ENCODE measurements at places on chromosomes 5 and 9. TPM values are rescaled to one million over a fixed set of nuclear protein-coding genes. Genes with fewer than 3 reads are reported as not detected.

DNA sequence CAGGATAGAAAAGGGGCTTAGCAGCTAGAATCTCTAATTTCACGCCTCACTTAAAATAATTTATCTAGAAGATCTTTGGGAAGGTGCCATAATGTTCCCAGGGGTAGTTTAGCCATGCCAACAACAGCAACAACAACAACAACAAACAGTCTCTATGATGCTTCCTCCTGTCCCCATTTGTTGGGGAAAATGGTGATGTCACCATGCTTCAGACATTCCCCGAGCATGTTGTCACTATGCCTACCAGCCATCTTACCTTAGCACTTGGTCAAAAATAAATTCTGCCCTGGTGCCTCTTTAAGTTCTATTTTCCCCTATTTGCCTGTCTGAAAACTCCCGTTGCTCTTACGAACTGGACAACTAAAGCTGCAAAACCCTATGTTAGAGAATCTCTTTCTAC, 76.6 kb downstream of the KCNN2 start:
- DNase-seq, result no peak

Gene CLTB
- 84.7 TPM for total RNA-seq

- no peak for DNase-seq
These were observed 54.8 kb downstream of the SLC22A5 start for GRCh38 chr5:132424167-132424880.

Gene ZNF474
- 1.0 TPM for total RNA-seq

Gene HTR4
- total RNA-seq, result not detected

DNA sequence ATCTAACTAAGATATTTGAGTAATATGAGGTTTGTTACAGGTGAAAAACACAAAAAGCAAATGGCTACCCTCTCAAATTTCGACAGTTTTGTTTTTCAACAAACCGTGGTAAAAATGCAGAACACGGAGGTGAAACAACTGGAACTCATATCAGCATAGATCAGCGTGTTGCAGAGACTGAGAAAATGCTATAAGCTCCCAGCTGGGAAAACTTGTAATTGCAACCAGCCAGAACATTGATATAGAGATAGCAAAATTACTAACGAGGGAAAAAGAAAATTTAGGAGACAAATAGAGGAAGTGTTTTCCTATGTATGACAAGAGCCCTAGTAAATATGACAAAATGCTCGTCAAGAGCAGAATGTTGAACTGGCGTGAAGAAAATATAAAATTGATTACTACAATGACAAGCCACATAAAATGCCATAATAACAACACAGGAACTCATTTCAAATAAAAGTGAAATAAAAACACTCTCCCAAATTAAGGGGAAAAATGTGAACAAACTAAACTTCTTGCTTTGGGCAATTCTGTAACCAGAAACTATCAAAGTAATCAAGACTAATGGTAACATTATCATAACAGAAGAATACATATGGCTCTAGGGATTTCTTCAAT, 1989.8 kb downstream of the EFNA5 start:
- no peak for DNase-seq

Gene ISOC1
- total RNA-seq, result 35.7 TPM

Gene SH3PXD2B
- total RNA-seq, result 24.0 TPM

Gene EDIL3
- 11.3 TPM for total RNA-seq

DNA sequence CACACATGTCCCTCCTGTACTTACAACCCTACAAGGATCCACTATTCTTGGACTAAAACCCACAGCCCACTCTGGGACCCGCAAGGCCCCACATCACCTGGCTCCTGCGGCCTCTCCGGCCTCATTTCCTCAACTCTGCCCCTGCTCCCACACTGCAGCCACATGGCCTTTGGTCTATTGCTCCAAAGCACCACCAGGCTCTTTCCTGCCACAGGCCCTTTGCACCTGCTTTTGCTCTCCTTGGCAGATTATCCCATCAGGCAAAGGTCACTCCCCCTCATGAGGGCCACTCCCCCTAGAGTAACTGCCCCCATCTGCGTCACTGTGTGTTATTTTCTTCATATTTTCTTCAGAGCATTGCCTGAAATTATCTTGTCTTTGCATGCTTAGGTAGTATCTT, 26.1 kb upstream of the CPLX2 start:
- DNase-seq, result no peak

Gene IRX1
- 1.6 TPM for total RNA-seq

GRCh38 chr5:64147849-64148441, 17.7 kb upstream of the RNF180 start:
- DNase-seq, result peak; percentile 69

GRCh38 chr5:122639864-122640263, 135.0 kb upstream of the SNX2 start:
- DNase-seq, result no peak

DNA sequence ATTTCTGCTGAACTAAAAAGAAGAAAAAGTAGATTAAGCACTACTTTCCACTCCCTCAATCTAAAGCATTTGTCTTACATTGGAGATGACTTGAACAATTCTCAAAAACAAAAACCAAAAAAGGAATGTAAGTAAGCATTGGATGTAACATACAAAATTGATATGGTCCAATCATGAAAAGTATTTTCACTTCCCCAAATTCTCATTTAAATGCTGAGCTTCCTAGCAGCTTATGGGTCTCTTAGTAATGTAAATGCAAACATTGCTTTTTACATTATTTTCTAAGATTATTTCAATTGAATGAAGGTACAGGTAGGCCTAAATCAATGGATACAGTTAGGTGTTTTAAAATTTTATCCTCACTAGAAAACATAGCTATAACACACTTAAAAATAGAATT, 20.0 kb downstream of the ANKH start:
- no peak for DNase-seq

Gene FCN2
- not detected for total RNA-seq

Gene DEPDC1B
- total RNA-seq, result 10.5 TPM

- DNase-seq, result peak; percentile 7
These were observed 110.0 kb upstream of the DMAC1 start for GRCh38 chr9:7909537-7909936.

Gene SOX30
- total RNA-seq, result 0.10 TPM

Gene AIF1L
- 19.1 TPM for total RNA-seq

GRCh38 chr5:110087829-110088228, 398.1 kb downstream of the MAN2A1 start:
- peak; percentile 19 for DNase-seq

DNA sequence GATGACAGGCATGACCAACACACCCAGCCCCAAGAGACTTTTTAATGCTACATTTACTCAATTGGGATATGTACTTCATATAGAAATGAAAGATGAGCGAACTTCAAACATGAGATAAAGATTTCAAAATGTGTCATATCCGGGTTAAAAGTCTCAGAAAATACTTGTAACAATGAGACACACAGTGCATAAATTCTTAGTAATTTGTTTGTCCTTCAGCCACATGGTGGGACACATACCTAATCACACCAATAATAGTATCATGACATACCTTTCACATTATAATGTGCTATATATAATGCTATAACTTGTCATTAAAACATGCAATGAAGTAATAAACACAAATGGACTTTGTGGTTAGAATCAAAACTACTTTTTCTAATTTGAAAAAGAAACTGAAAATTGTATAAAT, 204.7 kb upstream of the RFX3 start:
- DNase-seq, result no peak

- peak; percentile 68 for DNase-seq
These were observed 38.0 kb upstream of the TENT2 start for GRCh38 chr5:79573983-79574890.

Gene PTGER4
- 14.0 TPM for total RNA-seq

GRCh38 chr9:79562749-79563386, 8.9 kb upstream of the TLE4 start:
- DNase-seq, result no peak

- DNase-seq, result no peak
These were observed 43.2 kb downstream of the TMEM167A start for GRCh38 chr5:83034036-83034435.

Gene PLCXD3
- total RNA-seq, result under 0.01 TPM

Gene GMCL2
- not detected for total RNA-seq

DNA sequence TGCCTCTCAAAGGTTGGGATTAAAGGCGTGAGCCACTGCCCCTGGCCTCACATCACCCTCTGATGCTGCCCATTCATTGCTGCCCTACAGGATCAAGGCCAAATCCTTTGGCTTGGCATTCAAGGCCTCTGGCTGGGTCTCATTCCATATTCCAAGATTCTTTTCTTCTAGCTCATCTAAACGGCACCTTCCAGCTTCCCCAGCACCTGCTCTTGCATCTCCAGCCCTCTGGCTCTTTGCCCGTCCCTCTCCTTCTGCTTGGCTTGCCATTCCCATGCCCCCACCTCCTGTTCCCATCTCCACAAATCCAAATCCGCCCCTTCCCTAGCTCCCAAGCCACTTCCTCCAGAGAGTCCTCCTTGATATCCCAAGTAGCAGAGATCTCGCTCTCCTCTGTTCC, 33.1 kb downstream of the CORO2A start:
- no peak for DNase-seq

DNA sequence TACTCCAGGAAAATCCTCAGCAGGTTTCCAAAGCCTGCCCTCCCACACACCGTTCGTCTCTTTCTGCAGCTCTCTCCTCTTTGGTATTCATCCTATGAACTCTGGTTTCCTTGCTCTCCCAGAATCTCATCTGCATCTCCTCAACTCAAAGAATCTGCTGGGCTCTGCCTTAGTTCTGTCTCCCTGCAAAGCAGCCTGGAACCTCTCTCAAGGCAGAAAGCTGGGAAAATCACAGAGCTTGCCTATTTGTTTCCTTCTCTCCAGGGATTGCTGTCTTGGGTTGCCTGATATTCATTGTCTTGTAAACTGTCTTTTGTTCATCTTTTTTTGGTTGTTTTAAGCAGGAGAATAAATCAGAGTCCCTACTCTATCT, 5.3 kb upstream of the ERAP2 start:
- DNase-seq, result no peak

GRCh38 chr5:15254607-15255006, 245.4 kb upstream of the FBXL7 start:
- no peak for DNase-seq

DNA sequence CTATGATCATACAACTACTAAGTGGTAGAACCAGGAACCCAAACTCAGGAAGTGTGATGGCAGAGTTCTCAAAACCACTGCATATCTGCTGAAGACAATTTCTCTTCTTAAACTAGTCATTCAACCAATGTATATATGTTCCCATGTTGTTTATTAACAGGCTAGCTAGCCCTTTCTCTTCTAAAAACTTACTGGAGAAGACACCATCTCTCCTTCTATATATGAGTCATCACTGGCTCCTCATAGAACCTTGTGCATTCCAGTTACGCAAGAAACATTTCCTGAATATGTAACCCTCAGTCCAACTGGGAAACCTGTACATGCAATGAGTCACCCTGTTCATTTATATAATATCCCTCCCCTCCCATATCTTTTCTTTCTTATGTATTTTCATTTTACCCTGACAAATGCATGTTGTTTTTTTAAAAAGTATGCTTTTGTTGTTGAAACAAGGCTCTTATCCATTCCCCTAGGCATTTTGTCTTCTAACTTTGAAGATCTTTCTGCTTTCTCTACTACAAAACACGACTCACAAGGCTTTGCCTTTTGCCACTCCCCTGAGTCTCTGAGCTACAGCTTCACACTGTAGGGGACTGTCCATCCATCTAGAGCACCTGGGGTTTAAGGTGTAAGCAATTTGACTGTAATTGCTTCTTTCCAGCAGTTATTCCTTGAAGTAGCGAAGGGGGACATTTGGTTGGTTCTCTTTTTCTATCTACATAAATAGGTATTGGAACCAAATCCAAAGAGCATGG, 119.5 kb downstream of the ANXA1 start:
- DNase-seq, result no peak

DNA sequence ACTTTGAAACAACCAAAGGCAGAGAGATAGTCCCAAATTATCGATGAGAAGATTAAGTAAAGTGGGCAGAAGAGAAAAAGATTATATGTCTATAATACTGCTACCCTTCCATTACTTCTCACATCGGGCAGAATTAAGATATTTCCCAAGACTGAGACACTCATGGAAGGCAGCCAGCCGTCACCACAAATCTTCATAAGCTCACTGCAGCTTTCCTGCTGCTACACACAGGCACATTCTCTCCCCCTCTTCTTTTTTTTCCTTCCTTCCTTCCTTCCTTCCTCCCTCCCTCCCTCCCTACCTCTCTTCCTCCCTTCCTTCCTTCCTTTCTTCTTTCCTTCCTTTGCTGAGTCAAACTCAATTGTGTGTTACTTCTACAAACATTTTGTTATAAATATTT, 58.7 kb upstream of the SPATA31C2 start:
- peak; percentile 45 for DNase-seq

Gene SPINK4
- total RNA-seq, result not detected

GRCh38 chr5:43049236-43049635, 9.1 kb upstream of the ANXA2R start:
- DNase-seq, result no peak

Gene PKN3
- 5.9 TPM for total RNA-seq

DNA sequence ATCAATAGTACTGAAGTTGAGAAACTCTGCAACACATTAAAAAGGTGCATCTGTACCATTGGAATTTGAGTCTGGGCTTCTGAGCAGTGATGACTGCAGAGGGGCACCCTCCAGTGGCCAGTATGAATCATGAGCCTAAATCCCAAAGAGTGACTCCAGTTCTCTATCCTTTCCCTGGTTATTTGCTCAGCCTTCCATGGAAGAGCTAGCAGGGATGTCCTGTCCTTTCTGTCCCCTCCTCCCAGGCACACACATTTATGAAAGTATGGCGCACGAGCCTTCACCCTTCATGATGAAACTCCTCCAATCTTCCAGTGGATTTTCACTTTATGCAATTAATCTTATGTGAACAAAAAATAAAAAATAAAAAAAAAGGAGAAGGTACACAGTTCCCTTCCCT, 81.0 kb downstream of the ESM1 start:
- peak; percentile 49 for DNase-seq

Gene UHRF2
- 76.3 TPM for total RNA-seq

Gene RNF224
- total RNA-seq, result not detected

- DNase-seq, result peak; percentile 63
These were observed 25.0 kb downstream of the STOM start for GRCh38 chr9:121345070-121345469.

DNA sequence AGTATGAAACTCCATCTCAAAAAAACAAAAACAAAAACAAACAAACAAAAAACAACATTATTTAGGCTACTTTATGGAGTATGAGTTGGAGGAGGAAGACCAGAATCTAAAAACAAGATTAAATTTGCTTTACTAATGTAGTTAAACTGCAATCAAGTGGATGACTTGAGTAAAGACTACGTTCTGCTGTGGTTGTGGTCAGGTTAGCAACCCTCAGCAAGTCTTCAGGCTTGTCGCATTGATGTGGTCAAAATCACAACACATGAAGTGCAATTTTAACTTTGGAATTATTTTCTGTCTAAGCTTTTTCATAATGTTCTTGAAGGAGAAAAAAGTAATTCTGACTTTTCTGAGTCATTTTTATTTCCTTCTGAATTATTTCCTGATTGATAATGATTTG, 43.1 kb downstream of the PDE6A start:
- DNase-seq, result no peak

Gene TTC23L
- total RNA-seq, result not detected

Gene SLC25A48
- 1.9 TPM for total RNA-seq

Gene TPPP
- 10.5 TPM for total RNA-seq

GRCh38 chr5:119470851-119471451, 18.7 kb downstream of the HSD17B4 start:
- peak; percentile 45 for DNase-seq

DNA sequence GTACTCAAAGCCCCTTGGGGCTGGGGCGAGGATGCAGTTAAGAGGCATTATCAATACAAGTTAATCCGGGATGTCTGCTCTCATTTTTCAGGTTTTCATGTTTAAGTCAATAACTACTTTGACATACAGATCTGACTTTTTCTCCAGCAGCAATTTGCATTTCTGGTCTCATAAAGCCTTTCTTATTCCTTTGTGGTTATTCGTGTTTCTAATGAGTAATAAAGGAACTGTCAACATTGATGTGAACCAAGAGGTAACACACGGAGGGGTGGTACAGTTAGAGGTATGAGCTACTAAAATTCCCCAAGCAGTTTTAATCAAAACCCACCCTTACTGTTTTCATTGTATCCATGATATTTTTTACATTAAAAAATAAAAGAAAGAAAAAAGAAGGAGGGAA, 138.0 kb upstream of the NFIB start:
- no peak for DNase-seq

All from tongue (tissue), 3 donors.